ENCODE measurements at places on chromosomes 11 and 22.

- DNase-seq, result no peak
Measured at GRCh38 chr11:111549869-111550203, 9.3 kb downstream of the LAYN start.

DNA sequence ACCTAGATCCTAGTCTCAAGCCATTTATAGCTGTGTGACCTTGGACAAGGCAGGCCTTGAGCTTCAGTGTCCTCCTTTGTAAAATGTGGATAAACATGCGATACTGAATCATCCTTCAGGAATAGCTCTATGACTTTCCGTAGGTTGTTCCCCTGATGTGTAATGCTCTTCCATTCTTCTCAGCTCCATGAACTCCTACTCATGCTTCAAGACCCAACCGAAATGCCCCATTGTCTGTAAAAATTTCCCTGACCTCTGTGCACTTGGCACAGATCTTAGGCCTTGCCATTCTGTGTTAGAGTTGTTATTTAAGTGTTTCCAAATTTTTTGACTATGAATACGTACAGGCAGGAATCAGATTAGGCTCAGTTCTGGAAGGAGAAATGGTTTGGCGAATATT lies 3.3 kb upstream of the BEST1 start:
- DNase-seq, result no peak

- DNase-seq, result no peak
Measured at GRCh38 chr11:57318178-57318577, 6.6 kb downstream of the TNKS1BP1 start.

DNA sequence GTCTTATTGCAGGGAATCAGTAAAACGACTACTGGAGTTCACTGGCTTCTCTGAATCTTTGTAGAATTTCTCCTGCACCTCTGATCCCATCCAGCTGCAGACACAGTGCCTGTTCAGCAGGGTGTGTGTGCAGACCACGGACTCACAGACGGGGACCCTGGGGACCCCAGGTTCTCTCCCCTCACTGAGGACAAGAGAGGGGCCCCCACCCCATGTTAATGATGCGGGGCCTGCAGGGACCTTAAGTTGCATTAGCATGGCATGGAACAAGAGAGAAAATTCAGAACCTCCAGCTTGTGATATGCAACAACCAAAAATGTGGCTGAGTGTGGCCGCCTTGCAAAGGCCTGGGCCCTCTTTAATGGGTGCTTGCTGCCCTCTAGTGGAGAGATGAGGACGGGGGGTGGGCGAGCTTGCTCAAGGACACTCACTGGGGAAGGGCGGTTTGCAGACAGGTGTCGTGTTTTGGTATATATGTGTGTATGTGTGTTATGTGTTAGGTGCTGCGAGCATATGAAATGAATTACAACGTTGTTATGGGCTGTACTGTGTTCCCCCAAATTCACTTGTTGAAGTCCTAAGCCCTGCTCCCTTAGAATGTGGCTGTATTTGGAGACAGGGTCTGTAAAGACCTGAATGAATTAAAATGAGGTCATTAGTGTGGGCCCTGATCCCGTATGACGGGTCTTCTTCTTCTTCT lies 84.4 kb upstream of the SEPTIN5 start:
- peak; percentile 69 for DNase-seq

- no peak for DNase-seq
Measured at GRCh38 chr22:19540394-19540793, 16.2 kb upstream of the CLDN5 start.

- DNase-seq, result no peak
Measured at GRCh38 chr11:88183233-88183632, 8.0 kb upstream of the RAB38 start.

Measured in activated CD8-positive, alpha-beta memory T cell treated with anti-CD3 and anti-CD28 coated beads for 4 hours (primary cell).